ENCODE measurements at places on chromosomes 4 and X. TPM values are rescaled to one million over a fixed set of nuclear protein-coding genes. Genes with fewer than 3 reads are reported as not detected.

- no peak for DNase-seq
Observed at GRCh38 chr4:6252051-6252450, 17.6 kb upstream of the WFS1 start.

GRCh38 chr4:81758574-81759264 is 287.0 kb upstream of the RASGEF1B start:
- DNase-seq, result no peak

- DNase-seq, result no peak
Observed at GRCh38 chrX:964831-965416, 247.5 kb downstream of the CRLF2 start.

The NKX3-2 gene
- not detected for polyA plus RNA-seq

GRCh38 chr4:169847171-169847570 is 89.4 kb upstream of the HPF1 start:
- no peak for DNase-seq

GRCh38 chr4:80196922-80197573 is at the start of gene PRDM8:
Gene PRDM8 (plus strand): TSS chr4:80197503. CDS start chr4:80200081, 2,578 bp downstream.
- no peak for DNase-seq

DNA sequence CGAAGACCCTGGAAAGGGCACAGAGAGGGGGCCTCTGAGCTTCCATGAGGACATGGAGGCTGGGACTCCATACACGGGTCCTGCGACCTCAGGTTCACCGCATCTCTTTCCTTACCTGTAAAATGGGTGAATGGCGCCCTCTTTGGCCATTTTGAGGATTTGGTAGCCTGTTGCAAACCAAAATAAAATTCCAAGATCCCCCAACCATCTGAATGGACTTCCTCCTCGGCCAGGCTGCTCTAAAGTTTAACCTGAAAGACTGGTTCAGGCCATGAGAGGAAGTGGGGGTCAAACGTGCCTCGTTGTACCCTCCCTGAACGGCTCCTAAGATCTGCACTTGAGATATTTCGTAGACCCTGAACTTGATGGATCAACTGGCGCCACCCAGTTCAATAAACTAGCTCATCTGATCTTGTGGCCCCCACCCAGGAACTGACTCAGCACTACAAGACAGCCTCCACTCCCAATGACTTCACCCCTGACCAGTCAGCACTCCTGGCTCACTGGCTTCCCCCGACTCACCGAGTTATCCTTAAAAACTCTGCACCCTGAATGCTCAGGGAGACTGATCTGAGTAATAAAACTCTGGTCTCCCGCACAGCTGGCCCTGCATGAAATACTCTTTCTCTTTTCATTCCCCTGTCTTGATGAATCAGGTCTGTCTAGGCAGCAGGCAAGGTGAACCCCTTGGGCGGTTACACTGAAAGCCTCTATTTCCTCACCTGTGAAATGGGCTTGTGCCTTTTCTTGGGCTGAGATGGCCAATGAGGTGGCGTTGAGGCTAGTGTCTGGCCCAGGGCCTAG is 32.9 kb upstream of the GPR78 start:
- DNase-seq, result no peak

The CXCL6 gene
- polyA plus RNA-seq, result not detected

The DUSP21 gene
- polyA plus RNA-seq, result not detected

DNA sequence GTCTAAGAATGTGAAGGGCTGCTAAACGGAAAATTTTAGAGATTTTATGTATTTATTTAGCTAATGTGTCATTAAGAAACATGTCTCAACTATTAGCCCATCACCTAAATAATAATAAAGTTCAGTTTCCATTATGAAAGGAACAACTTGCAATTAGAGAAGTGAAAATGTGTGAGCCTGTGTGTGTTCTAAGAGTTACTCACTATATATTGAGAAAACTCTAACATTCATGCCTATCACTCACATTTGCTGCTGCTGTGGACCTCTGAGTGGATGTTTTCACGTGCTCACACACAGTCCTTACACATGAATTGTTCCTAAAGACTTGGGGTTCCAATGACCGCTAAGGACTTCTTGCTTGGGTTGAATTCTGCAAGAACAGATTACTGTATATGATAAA is 364.0 kb downstream of the TMA16 start:
- DNase-seq, result no peak

The COX18 gene
- 19.1 TPM for polyA plus RNA-seq

DNA sequence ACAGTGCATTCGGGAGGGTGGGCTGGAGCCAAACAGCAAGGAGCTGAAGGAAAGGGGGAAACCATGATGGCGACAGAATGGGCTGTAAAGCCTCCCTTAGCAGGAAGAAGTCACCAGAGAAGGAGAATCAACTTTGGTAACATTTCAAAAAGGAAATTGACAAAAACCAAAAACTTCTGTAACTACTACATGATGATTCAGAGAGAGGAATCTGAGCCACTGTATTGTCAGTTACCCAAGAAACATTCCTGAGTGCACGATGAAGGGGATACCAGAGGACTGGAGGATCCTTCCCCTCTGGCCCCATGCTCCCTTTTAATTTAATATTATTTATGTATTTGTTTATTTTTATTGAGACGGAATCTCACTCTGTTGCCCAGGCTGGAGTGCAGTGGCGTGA is 26.3 kb downstream of the PDHA1 start:
- no peak for DNase-seq

The RADX gene
- 5.1 TPM for polyA plus RNA-seq

The RAB40A gene
- 2.3 TPM for polyA plus RNA-seq

- DNase-seq, result no peak
Observed at GRCh38 chr4:66000510-66001117, 330.3 kb upstream of the EPHA5 start.

GRCh38 chr4:26726655-26727387 is 133.8 kb upstream of the STIM2 start:
- DNase-seq, result no peak

- DNase-seq, result no peak
Observed at GRCh38 chrX:153685751-153686696, 1.7 kb upstream of the SLC6A8 start.

- DNase-seq, result no peak
Observed at GRCh38 chr4:155759372-155760252, 791 bp downstream of the GUCY1B1 start.

GRCh38 chr4:41022116-41022515 is 192.2 kb downstream of the APBB2 start:
- DNase-seq, result no peak

The ADAMTS3 gene
- polyA plus RNA-seq, result 9.8 TPM

The PRDM5 gene
- 14.5 TPM for polyA plus RNA-seq

GRCh38 chr4:17662694-17663093 is 48.3 kb downstream of the MED28 start:
- no peak for DNase-seq

The VCX3A gene
- polyA plus RNA-seq, result not detected

The AASDH gene
- polyA plus RNA-seq, result 25.3 TPM

The TMEM156 gene
- polyA plus RNA-seq, result 1.5 TPM

DNA sequence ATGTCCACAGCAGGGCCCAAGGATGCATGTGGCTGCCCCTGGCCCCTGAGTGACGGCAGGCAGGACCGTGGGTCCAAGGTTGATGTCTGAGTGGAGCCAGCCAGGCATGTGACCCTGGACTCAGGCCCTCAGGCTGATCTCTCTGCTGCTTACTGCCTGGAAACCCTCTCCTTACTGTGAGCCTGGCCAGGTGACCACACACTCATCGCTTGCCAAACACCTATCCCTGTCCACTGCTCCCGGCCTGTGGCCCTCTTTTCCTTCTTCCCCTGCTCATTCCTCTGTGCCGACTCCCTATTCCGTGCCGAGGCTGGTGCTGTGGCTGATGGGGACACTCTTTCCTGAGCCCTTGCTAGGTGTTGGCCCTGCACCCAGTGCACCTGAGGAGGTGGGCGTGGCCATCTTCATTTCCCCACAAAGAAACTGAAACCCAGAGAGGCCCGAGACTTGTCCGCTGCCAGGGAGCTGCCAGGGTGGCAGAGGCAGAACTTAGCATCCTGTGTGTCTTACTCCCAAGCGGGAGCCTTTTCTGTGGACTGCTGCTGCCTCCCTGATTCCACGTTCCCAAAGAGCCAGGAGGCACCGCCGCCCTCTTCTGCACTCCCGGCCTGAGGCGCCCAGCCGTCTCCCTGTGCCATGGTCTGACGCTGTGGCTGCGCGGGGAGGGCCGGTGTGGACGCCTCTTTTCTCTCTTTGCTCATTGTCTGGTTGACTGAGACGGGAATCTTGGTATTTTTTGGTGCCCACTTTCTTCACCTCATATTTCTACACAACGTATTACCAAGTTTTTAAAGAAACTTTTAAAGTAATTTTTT is 11.2 kb upstream of the RNF4 start:
- DNase-seq, result no peak

GRCh38 chr4:139844057-139844456 is 178.4 kb downstream of the MGST2 start:
- no peak for DNase-seq

DNA sequence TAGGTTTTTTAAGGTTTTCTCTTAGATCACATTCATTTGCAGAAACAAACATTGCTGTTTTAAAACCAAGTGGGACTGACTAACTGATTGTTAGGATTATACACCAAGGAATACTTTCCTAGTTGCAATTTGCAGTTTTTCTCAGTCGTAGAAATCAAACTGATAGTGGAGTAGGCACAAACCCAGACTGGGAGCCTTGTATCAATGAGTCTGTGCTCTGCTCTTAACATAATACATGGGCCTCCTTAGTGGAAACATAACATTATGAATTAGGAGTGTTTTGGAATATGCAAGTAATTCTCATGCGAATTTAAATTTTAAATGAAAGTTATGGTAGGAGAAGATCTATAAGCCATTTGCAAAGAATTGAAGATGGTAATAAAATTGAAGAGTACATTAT is 223.5 kb downstream of the CLCN4 start:
- no peak for DNase-seq

GRCh38 chr4:186953599-186954260 is 230.1 kb upstream of the FAT1 start:
- DNase-seq, result no peak

GRCh38 chr4:121749225-121749624 is 15.7 kb downstream of the SMIM43 start:
- no peak for DNase-seq

The THOC2 gene
- 138 TPM for polyA plus RNA-seq

The ATP1B4 gene
- polyA plus RNA-seq, result 0.05 TPM

The CDKL2 gene
- 13.0 TPM for polyA plus RNA-seq

All from left renal pelvis (tissue), 4 donors.